ENCODE measurements at places on chromosomes 16 and 17.

- no peak for DNase-seq
Measured at GRCh38 chr16:4501071-4501478, 24.9 kb downstream of the HMOX2 start.

DNA sequence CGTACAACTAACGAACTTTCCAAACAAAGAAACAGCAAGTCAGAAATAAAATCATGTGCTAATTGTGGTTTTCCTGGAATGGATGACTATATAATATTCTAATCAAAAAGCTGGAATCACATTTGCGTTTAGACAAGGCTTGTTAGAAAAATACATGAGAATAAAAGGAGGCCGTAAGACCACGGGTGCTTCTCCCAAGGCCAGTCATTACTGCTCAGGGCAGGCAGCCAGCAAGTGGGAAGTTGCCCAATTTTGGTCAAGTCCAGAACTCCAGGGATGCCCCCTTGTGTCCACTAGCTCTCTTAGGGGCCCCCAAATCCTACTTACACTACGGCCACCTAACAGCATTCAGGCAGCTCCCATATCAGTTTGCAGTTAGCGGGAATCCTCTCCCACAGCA lies 25.9 kb upstream of the LYRM9 start:
- DNase-seq: no peak

GRCh38 chr16:79164388-79164995 lies 436.0 kb downstream of the MAF start:
- DNase-seq: no peak

DNA sequence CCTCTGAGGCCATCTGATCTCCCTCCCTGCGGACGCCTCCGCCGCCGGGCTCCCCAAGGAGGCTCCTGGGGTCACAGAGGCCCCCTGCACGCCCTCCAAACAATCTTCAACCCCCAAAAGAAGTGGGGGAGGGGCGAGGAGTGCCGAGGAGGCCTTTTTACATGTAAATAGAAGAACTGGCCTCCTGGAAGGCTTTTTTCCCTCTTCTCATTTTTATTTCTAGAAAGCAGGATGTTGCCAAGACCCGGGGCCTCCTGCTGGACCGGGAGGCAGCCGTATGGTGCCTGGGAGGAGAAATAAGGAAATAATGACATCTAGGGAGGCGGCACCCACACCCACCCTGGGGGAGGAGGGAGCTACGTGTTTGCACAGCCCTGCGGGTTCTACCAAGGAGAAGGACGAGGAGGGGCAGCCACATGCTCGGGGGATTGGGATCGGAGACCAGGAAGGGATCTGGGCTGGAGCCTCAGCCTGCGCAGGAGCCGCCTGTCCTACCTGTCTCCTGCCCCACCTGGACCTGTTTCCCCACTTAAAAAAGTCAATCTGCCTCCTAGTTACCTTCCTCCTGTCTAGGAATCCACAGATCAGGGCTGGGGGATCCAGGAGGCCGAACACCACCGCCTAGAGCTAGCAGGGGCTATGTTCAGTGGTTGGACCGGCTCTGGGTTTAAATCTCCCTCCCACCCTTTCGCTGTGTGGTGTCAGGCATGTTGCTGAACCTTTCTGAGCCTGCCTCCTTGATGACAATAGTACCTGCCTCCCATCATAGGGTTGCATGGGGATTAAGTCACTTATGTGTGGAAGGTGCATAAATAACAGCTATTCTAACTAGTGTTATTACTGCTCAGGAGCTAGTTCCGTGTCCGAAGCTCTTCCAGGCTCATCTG lies 175.7 kb upstream of the GSE1 start:
- no peak for DNase-seq

- DNase-seq: no peak
Measured at GRCh38 chr16:50024207-50024606, 818 bp upstream of the CNEP1R1 start.

GRCh38 chr17:45660474-45660873 lies 123.6 kb upstream of the CRHR1 start:
- no peak for DNase-seq

DNA sequence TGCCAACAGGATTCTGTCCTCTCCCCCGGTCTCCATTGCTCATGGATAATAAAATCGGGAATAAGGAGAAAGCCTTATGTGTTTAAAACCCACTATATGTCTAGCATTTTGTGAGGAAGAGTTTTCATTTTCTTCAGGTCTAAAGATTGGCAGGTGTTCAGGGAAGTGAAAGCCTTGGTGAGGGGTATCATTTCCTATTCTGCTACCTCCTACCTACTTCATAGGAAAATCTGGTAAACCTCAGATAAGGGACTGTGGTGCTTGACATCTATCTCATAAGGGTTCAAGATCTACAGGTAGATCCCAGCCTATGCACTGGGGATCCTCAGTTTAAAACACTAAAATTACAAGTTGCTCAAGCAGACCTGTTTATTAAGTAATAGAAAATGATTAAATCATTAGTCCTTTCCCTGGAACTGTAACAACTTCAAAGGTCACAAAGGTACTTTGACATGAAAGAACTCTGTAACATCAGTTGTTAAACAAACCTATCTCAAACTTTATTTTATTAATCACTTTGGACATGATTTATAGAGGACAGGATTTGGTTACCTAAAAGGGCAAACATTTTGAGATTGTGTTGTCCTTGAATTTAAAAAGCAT lies 6.5 kb downstream of the MOSMO start:
- DNase-seq: no peak

DNA sequence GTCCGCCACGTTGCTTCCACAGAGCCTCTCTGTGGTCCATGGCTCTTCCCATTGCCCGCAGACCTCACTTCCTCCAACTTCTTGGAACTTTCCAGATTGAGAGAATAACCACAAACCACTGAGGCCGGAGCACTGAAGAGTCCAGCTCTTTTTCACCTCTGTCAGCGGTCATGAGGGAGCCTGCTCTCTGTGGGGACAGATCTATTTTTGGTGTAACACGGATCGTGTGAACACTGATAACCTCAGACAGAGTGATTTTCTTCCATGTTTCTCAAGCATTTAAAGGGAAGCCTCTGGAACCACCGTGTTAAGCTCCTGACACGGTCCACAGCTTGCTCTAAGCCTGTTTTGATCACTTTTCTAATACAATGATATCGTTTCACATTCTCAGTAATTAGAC lies 49.7 kb downstream of the NTN1 start:
- no peak for DNase-seq

DNA sequence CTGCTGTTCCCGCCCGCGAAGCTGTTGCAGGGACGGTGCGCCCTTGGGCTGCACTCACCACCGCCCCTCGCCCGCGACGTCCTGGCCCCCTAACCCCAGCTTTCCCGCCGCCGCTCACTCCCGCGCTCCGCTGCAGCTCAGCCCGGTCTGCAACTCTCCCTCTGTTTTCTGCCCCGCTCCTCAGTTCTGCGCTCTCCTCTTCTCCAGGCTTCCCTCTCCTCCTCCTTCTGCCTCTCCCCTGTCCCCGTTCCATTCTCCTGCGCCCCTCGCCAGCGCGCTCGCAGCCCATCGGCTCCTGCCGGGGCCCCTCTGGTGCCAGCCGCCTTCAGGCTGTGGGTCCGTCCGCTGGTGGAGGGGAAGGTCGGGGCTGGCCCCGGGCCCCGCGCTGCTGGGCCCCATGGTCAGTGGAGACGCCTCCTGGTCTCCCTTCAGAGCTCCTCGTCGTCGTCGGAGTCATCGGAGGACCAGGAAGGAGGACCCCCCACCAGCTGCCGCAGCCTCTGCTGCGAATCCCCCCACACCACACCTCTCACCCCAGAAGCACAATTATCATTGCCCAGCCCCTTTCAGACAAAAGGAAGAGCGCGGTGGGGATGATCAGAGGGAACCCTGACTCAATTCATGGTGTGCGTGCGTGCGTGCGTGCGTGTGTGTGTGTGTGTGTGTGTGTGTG lies 223.2 kb upstream of the FOXF1 start:
- no peak for DNase-seq

DNA sequence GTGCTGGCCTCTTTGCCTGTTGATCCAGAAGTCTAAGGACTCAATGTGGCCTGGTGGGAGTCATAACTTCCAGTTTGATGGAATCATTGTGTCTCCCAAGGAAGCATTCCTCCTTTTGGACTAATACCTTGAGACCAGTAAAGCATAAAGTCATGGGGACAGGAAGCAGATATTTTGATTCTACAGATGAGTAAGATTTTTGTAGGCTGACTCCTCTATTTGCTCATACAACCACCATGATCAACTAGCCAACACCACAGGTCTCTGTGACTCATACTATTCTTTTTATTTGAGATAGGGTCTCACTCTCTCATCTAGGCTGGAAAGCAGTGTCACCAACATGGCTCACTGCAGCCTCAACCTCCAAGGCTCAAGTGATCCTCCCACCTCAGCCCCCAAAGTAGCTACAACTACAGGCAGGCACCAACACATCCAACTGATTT lies 6.2 kb downstream of the MT2A start:
- DNase-seq: no peak

DNA sequence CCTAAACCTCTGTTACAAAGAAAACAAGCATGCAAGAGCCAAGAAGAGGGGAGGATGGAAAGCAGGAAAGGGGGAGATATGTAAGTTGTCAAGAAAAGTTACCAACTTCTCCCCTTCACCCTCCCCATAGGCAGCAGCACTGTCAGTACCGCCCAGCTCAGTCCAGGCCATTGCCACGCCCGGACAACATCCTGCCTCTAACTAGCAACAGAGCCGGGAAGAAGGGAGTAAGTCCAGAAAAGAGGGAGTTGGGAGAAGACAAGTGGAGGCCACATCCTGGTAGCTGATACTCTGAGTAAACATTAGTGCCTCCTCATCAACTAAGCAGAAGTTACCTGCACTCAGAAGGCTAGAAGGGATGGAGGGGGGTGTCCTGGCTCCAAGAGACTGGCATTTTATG lies 113.6 kb downstream of the SMG6 start:
- no peak for DNase-seq

DNA sequence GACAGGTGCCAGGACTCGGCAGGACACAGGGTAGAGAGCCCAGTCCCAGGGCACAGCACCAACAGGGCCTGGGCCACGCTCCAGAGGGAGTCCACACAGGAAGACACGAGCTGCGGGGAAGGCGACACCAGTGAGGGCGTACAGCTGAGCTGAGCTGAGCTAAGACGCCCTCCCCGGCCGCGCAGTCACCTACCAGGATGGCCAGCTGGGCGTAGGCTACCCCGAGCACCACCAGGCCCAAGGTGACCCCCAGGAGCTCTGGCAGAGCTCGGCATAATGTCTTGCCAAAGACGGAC lies 42.6 kb downstream of the TSC2 start:
- DNase-seq: no peak

DNA sequence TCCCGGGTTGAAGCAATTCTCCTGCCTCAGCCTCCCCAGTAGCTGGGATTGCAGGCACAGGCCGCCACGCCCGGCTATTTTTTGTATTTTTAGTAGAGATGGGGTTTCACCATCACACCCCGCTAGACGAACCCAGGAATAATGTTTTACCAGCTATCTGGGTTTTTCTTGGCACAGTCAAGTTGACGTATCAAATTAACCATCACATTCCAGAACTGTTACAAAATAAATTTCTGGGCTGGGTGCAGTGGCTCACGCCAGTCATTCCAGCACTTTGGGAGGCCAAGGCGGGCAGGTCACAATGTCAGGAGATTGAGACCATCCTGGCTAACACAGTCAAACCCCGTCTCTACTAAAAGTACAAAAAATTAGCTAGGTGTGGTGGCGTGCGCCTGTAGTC lies 501.2 kb downstream of the SHISA9 start:
- DNase-seq: no peak
